ENCODE measurements at places on chromosomes 6 and 20.

- DNase-seq = peak; percentile 80
Observed at GRCh38 chr6:34888874-34889555, at the start of gene ANKS1A. Gene ANKS1A, plus strand, starts transcription at chr6:34889255. Its CDS starts 148 bp downstream, at chr6:34889403.

- no peak for DNase-seq
Observed at GRCh38 chr20:62050166-62051120, 15.2 kb downstream of the TAF4 start.

DNA sequence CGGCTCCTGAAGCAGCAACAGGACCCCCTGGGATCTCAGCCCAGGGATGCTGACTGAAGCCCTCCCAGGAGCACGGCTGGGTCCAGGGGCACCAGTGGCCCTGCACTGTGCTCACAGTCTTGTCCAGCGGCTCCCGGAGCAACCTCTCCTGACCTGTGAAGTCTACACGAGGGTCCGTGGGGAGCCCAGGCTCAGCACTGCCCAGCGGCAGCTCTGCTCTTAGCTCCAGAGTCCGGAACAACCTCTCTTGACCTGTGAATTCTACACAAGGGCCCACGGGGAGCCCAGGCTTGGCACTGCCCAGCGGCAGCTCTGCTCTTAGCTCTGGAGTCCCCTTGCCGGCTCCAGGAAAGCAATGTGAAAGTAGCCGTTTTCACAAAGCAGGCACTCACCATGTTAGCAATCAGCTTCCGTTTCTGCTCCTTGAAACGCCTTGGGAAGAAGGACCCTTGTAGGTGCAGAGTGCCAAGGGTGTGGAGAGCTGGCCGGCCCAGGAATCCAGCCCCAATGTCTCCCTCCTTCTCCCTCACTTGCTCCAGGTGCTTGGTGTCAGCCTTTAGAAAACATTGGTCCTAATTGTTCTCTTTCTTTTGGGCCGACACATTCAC is 310.9 kb downstream of the CDH4 start:
- DNase-seq = no peak

GRCh38 chr6:157289764-157290163 is 33.6 kb downstream of the TMEM242 start:
- no peak for DNase-seq

GRCh38 chr6:78397499-78397898 is 469.9 kb upstream of the IRAK1BP1 start:
- DNase-seq = no peak
